Fibroblast of skin of left biceps (primary cell): ENCODE measurements at places on chromosomes 2 and 18.

DNA sequence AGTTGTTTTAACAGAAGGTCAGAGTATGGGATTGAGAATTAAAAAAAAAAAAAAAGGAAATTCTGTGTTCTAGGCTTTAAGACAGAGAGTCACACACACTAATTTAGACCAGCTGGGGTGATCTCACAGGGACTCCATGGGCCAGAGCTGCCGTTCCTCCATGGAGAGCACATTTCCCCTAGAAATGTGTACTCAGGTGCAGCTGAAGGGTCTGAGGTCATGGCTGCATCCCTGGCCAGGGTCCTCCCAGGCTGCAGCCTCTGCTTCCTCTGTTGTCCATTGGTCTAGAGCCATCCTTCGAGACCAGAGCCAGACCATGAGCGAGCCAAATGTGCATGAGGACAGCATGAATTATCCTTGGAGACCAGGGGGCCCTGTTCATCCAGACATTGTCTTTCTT lies 190.1 kb upstream of the TNP1 start:
- peak; percentile 15 for DNase-seq

DNA sequence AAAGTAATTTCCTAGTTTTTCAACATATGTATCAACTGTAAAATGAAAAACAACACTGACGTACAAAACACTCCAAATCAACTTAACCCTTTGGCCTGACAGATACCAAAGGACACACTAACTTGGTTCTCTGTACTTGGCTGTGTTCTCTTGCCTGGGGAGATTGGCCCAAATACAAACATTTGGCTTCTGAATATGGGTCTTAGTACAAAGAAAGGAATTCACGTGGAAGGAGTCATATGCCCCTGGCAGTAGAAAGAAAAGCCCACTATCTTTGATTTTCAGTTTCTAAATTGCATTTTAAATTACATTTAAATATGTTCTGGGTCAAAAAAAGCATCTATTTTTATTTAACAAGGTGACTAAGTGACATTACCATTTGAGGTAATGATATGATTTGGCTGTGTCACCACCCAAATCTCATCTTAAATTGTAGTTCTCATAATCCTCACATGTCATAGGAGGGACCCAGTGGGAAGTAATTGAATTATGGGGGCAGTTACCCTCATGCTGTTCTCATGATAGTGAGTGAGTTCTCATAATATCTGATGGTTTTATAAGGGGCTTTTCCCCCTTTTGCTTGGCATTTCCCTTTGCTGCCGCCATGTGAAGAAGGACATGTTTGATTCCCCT lies 153.6 kb upstream of the CCDC195 start:
- DNase-seq = peak; percentile 46

- DNase-seq = no peak
Observed at GRCh38 chr2:236886456-236886855, 199.2 kb upstream of the COPS8 start.

GRCh38 chr2:66495788-66496640 lies 61.1 kb downstream of the MEIS1 start:
- peak; percentile 29 for DNase-seq

DNA sequence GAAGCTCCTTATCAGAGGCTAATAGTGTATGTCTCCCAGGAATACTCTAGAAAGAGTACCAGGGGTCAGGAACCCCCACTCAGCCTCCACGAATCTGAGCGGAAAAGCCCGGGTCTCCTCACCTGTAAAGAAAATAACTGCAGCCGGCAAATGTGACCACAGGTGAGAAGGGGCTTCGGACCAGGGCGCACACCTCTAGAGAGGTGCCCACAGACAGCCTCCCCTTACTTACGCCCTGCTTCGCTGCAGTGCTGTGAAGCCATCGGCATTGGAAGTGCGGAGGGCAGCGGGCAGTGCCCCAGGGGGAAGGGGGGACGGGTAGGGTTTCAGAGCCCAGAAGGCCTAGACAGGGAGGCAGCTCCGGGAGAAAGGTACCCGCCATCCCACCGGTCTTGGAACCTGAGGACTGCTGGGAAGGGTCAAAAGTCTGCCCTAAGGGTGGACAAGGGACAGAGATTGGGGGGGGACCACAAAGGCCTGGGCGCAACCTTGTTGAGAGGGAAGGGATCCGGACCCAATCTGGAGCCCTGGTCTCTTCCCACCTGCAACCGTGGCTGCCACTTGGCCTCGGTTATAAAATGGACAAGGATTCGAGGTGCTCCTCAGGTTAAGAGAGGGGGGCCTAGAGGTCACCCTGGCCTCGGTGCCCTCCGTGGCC lies 642 bp upstream of the STEAP3 start:
- no peak for DNase-seq

DNA sequence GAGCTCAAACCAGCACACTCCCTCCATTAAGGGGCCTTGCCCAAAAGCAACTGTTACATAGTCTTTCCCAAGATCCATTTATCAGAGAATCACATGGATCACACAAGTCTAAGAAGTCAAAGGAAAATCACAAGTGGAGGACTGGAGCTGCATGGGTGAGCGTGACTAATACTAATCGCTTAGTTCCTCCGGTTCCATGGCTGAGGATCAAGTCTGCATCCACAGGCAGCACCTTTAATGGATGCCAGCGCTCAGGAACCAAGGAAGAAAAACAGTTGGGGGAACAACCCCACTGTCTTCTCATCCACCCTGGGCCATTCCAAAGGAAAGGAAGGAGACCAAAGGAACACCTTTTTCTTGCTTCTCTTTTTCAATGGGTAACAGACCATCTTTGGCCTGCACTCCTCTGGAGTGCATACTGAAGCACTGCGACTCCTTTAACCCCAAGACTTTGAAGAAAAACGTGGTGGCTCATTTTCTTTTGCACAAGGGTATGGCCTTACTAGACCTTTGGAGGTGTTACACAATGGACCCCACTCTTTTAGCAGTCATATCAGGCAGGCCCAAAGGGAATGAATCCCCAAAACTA lies 9.2 kb upstream of the WDR33 start:
- DNase-seq = no peak

GRCh38 chr2:159226059-159226461 lies 60.4 kb downstream of the WDSUB1 start:
- DNase-seq = no peak

DNA sequence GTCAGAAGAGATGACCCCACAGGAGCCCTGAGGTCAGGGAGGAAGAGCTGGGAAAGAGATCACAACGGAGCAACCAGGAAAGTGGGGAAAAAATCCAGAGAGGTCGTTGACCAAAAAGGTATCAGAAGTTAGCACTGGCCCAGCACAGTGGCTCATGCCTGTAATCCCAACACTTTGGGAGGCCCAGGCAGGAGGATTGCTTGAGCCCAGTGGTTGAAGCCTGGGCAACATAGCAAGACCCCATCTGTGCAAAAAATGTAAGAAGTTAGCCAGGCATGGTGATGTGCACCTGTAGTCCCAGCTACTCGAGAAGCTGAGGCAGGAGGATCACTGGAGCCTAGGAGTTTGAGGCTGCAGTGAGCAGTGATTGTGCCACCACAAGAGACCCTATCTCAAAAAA lies 121.5 kb downstream of the GBX2 start:
- no peak for DNase-seq

- peak; percentile 48 for DNase-seq
Observed at GRCh38 chr18:76943542-76944339, 121.4 kb downstream of the ZNF236 start.

GRCh38 chr2:96993367-96993766 lies 7.0 kb upstream of the FAM178B start:
- no peak for DNase-seq
